ENCODE measurements at places on chromosomes 5 and 9. TPM values are rescaled to one million over a fixed set of nuclear protein-coding genes. Genes with fewer than 3 reads are reported as not detected.

Gene BTNL3
- total RNA-seq = not detected

Gene ANKRD33B
- total RNA-seq = 2.7 TPM

Gene NR4A3
- 18.5 TPM for total RNA-seq

Gene NKD2
- not detected for total RNA-seq
